ENCODE measurements at places on chromosomes 7 and 10.

- no peak for DNase-seq
Observed at GRCh38 chr7:2512179-2512661, 7.4 kb upstream of the LFNG start.

GRCh38 chr10:126833542-126833941, 71.7 kb upstream of the DOCK1 start:
- DNase-seq = no peak

DNA sequence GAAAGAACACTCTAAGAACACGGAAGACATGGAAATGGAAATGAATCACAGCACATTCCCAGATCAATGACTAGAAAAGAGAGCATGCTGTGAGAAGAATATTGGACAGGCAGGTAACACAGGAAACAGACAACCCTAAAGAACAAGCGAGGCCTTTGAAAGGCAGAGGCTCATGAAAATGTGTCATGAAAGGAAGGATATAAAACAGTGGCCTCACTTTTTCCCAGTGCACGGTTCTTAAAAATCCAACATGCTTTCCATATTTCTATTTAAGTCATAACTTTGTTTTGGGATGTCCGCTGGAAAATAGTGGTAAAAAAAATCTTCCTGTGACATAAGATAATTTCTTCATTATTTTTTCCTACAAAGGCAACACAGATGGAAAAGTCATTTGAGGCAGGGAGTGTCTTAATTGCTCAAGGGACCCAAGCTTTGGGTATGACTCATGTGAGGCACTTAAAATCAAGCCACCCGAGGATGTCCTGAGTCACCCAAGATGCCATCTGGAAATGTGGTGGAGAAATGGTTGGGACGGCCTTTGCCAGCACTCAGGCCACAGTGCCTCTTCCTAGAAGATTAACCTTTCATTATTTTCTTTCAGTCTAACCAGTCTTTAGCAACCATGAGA, 17.0 kb downstream of the ITIH5 start:
- DNase-seq = no peak

DNA sequence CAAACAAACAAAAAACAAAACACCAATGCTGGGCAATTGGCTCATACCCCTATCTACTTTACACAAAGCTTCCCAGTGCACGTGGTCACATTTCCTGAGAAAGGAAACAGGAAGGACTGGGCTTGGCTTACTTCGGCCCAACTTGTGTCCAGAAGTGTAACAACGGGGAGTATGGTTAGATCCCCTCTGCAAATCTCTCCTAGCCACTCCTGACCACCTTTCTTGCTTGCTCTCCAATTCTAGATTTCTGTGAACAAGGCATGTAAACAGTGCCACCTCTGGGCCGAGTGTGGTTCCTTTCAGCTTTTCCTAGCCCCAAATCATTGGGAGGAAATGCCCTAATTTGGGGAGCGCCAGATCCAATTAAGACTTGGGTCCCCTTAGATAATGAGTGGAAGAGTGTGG, 21.0 kb upstream of the FRAT2 start:
- no peak for DNase-seq

- no peak for DNase-seq
Observed at GRCh38 chr10:104928734-104929133, 287.6 kb downstream of the SORCS3 start.

- no peak for DNase-seq
Observed at GRCh38 chr7:5408777-5409176, 14.9 kb downstream of the TNRC18 start.

DNA sequence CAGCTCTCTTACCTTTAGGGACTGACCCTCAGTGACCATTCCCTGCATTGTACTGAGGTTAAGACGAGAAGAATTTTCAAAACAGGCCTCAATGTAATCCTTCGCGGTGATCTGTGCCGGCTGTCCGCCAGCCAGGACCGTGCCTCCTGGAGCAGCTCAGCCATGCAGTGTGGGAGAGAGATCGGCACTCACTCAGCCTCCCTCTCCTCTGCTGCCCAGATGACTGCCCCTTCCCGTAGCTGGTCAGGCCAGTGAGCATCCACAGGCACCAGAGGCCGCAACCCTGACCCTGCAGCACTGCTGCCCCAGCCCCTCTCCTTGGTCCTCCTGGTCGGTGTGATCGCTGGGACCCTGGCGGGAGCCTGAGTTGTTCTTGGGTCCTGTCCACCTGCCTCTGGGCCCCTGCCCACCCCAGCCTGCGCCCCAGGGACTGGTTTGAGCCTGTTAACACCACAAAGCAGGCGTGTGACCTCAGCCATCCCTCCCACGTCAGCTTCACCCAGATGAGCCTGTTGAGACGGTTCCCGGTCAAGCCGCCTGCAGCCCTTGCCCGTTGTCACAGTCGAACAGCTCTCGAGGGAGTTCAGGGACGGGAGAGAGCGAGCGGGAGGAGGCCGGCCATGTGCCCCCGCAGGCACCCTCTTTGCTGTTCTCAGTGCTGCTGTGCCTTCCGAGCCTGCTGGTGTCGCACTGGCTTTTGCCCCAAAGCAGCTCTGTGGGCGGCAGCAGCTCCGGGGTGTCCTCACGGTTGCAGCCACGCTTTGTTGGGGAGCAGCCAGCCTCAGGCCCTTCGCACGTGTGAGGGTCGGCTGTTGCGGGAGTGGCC, 37.2 kb downstream of the NKX6-2 start:
- no peak for DNase-seq

- DNase-seq = no peak
Observed at GRCh38 chr7:39734633-39735004, 111.2 kb downstream of the RALA start.

DNA sequence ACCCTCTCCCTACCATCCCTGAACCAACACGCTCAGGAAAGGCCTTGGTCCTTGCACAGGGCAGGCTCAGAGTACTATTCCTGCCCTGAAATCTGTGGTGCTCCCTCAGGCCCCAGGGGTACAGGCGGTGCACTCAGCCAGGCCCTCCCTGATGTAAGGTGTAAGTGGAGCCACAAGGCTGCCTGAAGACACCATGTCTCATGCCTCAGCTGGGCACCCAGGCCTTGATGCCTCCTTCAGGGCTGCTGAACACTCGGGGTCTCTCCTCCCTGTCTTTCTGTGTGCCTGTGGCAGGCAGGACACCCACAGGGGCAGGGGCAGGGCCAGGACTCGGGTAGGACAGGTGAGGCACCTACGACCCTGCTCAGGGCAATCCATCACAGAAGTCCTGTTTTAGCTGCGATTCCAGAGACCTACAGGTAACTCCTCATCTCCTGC, 22.9 kb upstream of the ANTXRL start:
- DNase-seq = no peak

- DNase-seq = no peak
Observed at GRCh38 chr7:151139071-151139790, 28.3 kb downstream of the GBX1 start.

DNA sequence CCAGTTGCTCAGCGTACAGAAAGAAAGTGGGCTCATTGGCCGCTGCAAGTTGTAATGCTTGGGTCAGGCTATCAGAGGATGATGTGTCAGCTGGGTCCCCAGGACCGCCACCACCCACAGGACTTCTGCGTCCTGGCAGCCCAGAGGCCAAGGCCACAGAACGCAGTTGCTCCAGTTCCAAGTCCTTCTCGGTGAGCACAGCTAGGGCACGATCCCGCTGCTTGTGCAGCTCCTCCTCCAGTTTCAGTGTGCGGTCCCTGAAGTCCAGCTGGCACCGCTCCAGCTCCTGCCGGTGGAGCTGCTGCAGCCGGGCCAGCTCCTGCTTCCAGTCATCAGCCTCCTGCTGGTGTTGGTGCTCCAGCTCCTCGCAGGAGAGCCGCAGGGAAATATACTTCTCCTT, 3.0 kb downstream of the GCC1 start:
- no peak for DNase-seq

DNA sequence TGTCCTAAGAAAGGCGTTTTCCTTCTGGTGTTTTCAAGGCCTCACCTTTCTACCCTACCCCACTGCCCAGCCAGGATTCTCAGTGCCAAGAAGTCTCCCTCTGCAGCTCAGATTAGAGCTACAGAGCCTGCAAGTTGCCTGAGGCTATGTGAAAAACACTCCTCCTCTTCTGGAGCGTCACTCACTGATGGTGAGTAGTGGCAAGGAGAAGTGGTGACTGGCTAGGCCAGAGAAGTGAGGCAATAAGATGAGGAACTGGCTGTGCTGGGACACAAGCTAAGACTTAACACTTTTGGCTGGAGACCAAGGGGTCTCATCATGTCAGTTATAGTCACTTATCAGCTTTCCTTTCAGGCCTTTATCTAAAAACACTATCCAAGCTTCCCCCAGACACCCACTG, 86.7 kb upstream of the PRKAR2B start:
- DNase-seq = no peak

DNA sequence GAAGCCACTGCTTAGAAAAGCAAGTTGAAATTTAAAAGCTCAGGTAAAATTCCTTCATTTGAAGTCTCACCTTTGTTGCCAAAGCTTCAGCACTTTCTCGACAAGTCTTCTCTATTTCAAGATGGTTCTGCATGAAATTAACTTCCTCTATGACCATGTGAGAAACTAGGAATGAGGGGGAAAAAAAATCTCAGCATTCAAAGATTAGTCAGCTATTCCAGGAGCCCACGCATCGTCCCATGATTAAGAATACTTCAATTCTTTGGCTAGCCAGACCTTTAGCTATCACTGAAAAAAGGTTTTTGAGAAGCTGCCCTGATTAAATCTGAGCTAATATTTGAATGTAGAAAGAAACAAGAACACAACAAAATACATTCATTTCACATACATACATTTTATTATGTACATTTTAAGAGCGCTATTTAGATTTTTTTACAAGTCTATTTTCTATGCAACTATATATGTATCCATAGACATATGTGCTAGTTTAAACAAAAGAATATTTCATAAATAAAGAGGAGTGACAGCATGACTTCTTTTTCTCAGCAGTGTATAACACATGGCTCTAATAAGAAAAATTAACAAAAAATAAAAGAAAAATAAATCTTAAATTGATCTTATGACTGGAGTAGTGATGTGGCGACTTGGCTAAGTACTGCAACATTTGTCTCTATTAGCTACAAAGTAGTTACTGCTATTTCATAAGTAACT, 44.8 kb downstream of the SHTN1 start:
- DNase-seq = no peak

GRCh38 chr10:132447446-132448247, 50.6 kb downstream of the PWWP2B start:
- peak; percentile 82 for DNase-seq

GRCh38 chr7:73822319-73823173, 8.2 kb upstream of the CLDN4 start:
- DNase-seq = no peak

DNA sequence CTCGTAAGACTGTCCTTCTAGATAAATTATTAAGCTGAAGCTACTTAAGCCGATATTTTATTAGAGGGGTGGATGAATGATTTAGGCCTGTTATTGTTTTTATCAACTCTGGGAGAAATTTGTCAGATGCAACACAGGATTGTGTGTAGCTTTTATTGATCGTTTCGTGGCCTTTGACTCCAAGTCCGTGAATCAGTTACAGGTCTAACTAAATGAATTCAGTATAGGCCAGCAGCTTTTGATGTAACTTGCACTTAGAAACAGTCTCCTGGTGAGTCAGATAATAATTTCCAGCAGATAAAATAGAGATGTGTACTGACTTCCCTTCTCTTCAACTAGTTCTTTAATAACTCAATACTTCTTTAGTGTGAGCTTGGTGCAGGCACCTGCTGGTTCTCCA, 341.7 kb upstream of the SMIM30 start:
- DNase-seq = no peak

DNA sequence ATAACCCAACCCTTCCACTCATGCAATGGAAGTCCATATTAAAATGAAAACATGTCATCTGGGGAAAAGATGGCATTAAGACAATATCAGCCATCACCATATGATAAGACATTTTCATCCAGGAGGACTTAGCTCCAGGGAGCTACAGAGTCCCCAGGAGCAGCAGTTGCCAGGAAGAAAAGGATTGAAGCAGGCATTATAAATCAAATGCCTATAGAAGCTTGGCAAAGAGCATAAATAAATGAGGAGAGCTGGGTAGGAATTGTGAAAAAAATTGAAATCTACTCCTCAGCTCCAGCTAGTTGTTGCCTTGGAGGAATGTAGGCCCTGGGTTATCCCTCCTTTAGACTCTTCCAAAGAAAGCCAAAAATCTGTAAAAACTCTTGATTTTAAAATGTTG, 42.5 kb downstream of the FAM13C start:
- no peak for DNase-seq

DNA sequence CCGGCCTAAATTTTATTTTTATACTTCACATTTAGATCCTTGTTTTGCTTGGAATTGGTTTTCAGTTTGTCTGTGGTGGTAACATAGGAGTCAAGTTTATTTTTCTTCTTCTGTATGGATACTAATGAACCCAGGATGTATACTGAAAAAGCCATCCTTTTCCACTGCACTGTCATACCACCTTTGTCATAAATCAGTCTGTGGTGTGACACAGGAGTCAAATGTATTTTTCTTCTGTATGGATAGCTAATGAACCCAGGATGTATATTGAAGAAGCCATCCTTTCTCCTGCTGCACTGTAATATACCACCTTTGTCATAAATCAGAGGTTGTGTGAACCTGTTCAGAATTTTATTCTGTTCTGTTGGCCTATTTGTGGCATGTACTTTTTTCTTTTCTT, 21.4 kb downstream of the VPS26A start:
- DNase-seq = no peak

GRCh38 chr10:4331150-4331549, 494.9 kb upstream of the AKR1E2 start:
- DNase-seq = no peak

- no peak for DNase-seq
Observed at GRCh38 chr7:74101061-74101681, 17.6 kb downstream of the LIMK1 start.

DNA sequence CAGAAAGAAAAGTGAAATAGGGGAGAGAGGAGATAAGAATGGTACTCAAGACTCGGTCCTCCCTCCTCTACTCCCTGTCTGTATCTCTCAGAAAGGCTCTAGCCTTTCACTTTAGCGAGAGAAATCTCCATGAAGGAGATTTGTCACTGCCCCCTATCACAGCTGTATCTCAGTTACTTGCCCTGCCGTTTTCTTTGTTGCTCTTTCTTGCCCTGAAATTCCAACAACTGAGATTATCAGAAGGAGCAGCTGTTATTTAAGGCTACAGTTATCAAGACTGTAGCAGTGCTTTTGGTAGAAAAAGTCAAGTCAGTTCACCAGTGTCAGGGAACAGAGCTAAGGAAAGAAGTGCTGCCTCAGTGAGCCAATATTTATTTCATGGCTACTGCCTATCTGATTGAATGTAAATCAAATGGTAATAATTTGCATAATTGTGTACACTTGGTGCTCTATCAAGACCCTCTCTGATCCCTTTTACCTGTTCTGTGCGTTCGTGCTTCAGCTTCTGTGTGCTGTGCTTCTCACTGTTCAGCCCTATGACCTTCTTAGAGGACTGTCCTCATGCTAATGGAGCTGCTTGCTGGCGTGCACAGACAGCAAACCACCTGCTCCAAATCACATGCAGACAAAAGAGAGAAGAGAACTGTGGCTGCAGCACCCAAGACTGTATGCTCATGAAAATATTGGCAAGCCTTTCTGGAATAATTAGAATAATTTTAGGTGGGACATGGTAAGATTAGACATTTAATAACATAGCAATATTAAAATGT, 180.2 kb upstream of the FAM3C start:
- no peak for DNase-seq
